ENCODE measurements at places on chromosomes 4 and X.

DNA sequence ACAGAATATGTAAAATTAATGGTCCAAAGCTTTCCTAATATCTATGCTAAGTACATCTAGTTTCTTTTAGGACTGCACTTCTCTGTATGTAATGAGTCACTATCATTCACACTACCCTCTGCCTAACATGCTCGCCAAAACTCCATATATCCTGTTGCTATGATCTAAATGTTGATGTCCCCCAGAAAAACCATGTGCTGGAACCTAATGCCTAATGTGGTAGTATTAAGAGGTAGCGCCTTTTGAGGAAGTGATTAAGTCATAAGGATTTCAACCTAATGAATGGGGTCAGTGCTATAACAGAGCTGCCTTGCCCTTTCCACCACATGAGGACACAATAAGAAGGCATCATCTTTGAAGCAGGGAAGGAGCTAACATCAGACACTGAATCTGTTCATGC, 34.9 kb upstream of the NFKB1 start:
- no peak for DNase-seq

DNA sequence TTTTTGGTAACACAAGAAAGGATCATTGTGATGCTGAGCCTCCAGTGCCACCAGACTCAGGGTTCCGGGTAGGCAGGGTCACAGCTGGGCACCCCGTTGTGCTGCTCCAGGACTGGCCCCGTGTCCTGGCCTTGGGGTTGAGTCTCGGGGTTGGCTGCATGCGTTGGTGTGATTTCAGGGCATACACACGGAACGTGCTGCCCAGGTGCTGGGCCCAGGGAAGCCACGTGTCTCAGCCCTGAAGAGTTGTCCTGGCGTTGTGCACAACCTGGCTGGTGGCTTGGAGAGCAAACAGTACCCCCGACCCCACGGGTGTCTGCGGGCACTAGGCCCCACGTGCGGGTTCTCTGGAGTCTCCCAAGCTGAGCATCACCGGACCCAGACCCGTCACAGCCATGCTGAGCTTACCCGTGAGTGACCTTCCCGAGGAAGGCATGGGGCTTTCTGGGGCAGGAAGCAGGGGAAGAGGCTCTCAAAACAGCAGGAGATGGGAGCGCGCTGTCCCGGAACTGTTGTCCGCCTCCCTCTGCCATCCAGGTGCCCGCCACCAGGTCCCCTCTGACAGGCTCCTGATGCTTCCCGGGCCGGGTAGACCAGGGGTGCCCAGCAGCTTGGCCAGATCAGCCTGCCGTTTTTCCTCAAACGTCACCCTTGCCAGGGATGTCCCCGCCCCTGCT, 66.1 kb upstream of the ENPP6 start:
- no peak for DNase-seq

DNA sequence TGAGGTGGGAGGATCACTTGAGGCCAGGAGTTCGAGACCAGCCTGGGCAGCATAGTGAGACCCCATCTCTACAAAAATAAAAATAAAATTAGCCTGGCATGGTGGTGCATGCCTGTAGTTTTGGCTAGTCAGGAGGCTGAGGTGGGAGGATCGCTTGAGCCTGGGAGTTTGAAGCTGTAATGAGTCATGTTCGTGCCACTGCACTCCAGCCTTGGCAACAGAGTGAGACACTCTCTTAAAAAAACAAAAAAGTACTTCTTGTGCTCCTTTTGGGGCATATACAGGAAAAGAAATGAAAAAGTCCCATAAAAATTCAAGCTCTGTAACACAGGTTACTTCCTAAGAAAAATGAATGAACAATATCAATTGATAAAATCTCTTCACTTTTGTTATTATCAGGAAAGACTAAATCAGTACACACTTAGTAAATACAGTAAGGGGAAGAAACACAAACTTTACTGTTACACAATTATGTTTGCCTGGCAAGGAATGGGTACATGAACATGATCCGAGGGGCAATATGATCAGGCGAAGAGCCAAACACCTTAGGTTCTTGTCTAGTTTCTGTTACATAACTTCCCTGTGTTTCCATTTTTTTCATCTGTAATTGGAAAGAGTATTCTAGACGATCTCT, 46.9 kb downstream of the CCDC158 start:
- DNase-seq = no peak

- peak; percentile 85 for DNase-seq
These were observed 54.5 kb downstream of the RTL9 start for GRCh38 chrX:110412971-110413726.

DNA sequence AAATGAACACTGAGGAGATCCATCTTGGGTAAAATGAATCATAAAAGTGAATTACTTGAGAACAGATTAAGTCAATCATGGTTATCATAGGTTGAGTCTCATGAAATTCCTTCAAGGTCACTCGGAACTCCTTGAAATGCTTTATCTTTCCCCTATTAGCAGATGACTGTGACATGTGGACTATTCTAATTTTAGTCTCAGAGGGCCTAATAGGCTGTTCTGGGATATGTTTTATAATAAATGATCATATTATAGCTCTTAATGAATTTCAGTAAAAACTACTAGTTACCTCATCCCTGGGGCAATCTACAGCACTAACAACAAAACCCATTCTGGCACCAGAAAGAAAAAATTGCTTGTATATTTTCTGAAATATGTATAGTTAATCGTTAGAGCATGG, 44.7 kb downstream of the SPATA4 start:
- no peak for DNase-seq

DNA sequence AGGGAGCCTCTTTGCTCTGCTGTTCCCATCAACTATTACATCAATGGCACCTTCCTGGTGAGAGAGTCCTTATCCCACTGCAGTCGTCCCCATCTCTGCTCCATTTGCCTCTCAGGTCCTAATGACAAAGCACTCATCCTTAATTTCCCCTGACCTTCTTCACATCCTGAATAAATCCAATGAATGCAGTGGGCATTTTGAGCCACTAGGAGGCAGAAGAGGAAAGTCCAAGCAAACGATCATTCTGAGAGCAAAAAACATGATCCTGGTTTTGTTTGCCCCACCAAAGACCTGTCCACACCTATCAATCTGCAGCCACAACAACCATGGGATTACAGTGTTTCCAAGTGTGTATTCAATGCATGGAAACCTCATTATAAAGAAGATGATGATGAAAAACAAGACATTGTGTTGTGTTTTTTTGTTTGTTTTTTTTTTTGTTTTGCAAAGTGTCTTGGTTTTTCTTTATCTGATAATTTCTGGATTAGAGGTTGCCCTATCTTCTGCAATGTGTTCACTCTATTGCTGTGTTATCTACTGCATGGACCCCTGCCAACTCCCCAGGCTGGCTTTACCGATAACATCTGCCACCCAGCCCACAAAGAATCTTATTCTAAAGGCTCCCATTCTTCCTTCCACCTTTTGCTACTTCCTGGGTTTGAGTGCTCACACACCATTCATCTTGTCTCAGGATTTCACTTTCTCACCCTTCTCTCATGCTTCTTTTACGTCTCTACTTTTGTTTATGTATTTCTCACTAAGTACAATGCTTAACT, 207.2 kb downstream of the NLGN4X start:
- DNase-seq = peak; percentile 10

DNA sequence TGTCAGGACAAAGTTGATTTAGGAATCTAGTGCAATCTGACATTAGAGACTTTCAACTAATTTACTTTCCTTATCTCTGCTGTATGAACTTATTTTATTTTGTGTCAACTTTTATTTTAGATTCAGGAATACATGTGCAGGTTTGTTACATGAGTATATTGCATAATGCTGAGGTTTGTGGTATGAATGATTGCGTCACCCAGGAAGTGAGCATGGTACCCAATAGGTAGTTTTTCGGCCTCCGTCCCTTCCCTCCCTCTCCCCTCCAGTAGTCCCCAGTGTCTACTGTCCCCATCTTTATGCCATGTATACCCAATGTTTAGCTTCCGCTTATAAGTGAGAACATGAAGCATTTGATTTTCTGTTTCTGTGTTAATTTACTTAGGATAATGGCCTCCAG, 68.7 kb upstream of the TEX13D start:
- DNase-seq = no peak

DNA sequence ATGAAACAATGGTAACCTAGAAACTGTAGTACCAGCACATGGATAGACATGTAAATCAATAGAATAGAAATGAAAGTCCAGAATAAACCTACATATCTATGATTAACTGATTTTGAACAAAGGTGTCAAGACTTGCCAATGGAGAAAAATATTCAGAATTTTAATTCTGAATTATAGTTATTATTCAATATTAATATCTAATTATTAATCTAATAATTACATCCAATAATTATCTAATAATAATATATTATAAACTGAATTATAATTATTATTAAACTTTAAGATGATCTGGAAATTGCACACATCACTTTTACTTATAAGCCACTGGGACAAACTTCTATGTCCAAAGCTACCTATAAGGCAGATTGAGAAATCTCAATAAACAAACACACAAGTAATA, 1365.2 kb upstream of the ADGRL3 start:
- no peak for DNase-seq

DNA sequence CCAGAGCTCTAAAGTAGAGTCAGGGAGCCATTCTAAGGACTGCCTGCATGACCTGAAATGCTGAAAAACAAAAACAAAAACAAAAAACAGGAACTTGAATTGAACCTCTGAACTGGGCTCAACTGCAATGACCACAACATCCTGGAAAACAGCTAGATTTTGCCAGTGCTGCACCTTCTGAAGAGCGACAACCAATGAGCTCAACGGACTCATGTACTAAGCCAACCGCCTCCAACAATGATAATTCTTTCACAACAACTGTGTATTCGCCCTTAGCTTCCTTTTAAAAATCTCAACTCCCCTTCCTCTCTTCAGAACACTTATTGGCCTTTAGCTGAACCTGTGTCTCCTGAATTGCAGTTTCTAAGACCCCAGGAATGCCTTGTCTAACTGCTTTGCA, 69.8 kb downstream of the HAUS3 start:
- DNase-seq = no peak

DNA sequence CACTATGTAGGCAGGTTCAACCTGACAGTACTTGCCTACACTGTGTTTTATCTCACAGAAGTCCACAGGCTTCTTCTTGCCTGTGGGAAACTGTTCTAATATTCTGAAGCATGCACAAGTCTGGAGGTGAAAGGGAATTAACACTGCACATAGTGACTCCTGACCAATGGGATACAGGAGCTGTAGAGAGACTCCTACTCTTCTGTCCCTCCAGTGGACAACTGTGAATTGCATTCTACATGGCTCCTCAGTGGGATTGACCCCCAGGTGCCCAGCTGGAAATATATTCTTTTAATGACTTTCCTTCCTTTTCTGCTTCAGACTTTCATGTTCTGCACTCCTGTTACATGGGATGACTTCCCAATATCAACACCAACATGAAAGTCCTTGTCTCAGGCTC, 8.2 kb upstream of the YIPF6 start:
- DNase-seq = no peak

DNA sequence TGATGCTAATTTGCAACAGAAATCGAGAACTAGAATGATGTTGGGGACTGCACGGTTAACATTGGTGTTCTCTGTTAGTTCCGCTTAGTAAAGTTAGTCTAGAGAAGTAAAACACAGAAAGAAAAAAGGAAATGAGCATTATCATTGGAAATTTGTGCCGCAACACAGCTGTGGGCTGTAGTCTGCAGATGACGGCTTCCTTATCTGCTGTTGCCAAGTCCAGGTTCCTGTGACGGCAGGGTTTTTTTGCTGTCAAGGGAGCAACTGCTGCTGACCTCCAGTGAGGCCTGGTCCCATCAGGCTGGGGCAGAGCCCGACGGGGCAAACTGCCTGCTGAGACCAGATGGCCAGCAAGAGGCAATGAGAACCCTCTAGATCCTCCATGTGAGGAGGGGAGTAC, 38.9 kb upstream of the PHEX start:
- no peak for DNase-seq

DNA sequence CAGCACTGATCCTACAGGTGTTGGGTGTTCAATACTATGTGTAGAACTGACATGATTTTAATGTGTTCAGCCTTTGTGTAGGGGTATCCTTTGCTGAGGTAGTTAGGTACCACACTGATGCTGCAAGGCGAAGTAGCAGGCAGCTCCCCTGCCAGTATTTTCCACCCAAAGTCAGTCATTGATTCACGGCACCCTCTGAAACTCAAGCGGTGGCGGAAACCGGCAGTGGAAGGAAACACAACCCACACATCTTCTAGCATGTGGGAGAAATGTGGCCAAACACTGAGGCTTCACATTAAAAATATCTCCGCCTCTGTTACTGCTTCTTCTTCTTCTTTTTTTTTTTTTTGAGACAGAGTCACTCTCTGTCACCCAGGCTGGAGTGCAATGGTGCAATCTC, 126.3 kb downstream of the AASDH start:
- no peak for DNase-seq

DNA sequence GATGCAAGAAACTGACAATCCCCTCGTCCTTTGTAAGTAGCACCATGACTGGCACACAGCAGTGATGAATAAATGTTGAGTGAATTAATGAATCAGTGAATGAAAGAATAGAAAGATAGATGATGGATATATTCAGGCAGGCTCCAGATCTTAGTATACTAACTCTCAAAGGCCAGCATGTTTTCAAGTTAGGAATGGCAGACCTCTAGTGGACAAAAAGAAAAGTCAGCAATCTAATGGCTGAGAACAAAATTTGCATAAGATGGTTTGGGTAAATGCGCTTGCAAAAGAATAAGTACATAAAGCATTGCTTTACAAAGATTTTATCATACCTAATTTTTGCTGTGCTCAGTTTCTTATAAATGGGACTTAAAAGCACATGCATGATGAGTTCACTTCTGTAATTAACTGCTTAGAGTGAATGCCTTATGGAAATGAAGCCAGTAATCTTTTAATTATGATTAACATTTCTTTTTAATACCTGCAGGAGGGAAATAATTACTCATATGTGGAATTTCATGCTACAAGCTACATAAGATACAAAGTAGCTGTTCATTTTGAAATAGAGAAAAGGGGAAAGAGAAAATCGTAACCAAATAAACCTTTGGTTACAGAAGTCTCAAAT, 126.9 kb upstream of the GPRIN3 start:
- peak; percentile 57 for DNase-seq

DNA sequence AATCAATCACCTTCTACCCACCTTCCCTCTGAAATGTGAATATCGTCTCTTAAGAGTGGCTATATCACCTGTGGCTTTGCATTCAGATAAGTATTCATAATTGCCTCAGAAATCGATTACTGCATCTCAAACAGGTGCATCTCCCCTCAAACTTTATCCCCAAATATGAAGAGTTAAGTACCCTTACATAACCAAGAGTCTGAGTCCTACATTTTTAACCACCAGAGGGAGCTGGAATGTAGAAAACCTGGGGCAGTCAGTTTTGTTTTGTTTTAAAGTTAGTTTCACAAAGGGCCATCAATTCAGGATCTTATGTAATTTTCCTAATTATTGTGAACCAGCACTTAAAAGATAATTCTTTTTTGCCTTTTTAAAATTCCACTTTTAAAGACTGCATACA, 5.7 kb downstream of the TCEANC start:
- peak; percentile 2 for DNase-seq

DNA sequence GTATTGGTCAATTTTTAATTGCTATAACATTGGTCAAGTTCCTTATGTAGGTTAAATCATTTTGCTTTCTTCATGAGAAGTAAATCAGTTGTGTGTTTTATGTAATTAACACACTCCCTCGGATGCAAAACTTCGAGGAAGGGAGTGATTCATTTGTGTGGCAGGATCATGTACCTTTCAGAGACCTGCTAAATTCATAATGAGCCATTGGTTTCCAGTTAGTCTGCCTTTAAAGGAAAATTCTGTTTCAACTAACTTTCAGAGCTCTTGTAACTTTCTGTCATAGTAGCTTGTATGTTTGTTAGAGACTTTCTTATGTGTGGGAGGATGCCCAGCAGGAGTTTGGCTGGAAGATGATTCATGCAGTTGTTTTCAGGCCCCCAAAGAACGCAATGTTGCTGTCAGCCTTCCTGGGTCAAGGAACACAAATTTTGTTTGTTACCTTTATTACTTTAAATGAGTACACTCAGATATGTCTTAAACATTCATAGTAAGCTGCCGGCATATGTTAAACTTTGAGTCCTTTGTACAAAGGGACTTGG, 72.1 kb downstream of the GPR101 start:
- no peak for DNase-seq

All from NCI-H1694 treated with DMSO at 0.1 percent for 48 hours (cell line).